ENCODE measurements at places on chromosomes 3 and 15.
A peak's percentile ranks its signal among the peaks of the same experiment; 100 is the strongest.

DNA sequence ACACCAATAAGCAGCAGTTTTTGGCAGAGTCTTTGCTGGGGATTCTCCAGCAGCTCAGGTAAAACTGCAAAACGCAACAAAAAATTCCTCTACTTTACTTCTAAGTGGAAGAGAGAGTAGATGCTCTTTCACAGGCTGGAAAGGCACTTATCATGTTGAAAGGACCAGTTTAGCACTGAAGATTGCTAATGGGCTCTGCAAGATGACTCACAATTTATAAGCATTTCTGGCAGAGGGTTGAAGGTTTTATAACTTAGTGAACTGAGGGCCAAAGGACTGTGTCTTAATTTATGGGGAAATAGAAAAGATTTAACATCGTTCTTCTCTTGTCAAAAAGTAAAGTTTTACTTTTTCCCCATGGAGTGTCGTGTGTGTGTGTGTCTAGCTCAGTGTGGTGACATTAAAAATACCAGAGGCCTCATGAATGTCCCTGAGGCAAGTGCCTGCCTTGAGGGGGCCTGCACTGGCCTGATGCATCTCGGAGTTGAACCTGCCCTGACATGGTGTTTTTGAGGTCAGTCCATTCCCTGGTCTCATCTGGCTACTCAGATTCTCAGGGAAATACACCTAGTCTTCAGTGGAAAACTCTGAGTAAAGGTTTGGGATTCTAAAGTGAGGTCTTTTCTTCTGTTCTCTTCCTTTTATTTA is 1092.0 kb downstream of the NAALADL2 start:
- no peak for DNase-seq

DNA sequence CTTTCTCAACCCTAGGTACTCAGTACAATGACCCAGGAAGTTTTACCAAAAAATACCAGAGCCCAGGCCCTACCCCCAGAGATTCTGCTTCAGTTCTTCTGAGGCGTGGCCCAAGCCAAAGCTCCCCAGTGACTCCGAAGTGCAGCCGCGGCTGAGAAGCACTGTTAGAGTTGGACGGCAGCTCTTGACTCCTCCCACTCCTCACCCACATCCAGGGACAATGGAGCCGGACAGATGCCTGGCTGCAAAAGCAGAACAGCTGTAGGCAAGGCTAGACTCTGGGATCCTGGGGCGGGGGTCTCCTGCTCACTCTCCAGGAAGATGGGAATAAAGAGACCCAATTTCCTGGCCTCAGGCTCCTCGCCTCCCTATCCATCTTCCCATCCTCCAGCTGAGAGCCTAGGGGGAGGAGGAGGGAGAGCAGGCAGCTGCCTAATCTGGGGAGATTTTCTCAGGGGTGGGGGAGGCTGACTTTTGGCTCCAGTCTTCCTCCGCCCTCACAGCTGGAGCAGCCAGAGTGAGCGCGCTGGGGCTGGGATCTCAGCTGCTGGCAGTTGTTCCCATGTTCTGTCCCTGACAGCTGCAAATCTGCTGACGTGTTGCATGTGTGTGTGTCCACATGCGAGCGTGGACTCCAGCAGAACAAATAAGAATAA is 223.8 kb downstream of the OPA1 start:
- no peak for DNase-seq

- DNase-seq, result no peak
Observed at GRCh38 chr3:106687905-106688304, 689.3 kb upstream of the CCDC54 start.

DNA sequence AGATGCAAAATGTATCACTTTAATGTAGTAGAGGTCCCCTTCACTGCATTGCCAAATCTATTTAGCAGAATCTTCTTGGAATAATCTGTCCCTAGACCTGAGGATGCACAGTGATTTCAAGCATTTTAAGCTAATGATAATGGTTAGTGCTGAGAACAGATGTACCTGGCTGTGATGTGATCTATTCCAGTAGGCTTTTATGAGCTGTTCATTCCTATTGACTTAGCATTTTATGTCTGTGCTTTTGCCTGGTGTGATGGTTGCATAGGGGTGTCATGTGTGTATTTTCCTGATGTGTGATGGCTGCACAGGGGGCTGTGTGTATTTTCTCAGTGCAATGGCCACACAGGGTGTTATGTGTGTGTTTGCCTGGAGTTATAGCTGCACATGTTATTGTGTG is 272.9 kb downstream of the TIGIT start:
- DNase-seq, result no peak

- no peak for DNase-seq
Observed at GRCh38 chr3:113594066-113594465, 61.7 kb downstream of the SIDT1 start.

GRCh38 chr15:67100801-67101581 is 35.6 kb downstream of the SMAD3 start:
- DNase-seq, result no peak

DNA sequence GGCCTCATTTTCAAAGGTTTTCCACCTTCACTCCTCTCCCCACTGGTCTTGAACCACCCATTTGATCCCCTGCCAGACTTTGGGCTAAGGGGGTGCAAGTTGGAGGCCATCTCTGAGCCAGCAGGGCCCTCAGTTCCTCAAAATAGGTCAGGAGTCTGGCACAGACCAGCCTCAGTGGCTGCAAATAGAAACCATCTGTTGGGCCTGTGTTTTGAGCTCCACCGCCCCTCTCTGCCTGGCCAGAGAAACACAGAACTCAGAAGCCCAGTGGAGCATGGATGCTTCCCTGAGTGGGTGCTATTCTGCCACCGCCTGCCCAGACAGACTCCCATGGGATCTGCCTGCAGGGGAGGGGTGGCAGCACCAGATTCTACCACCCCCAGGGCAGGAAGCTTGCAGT is 56.3 kb downstream of the CORO2B start:
- DNase-seq, result no peak

GRCh38 chr3:72245183-72245811 is 460.3 kb upstream of the PROK2 start:
- DNase-seq, result no peak

- DNase-seq, result no peak
Observed at GRCh38 chr3:45950131-45950530, 6.9 kb downstream of the CXCR6 start.

- DNase-seq, result no peak
Observed at GRCh38 chr3:152505926-152506325, 237.2 kb downstream of the MBNL1 start.

DNA sequence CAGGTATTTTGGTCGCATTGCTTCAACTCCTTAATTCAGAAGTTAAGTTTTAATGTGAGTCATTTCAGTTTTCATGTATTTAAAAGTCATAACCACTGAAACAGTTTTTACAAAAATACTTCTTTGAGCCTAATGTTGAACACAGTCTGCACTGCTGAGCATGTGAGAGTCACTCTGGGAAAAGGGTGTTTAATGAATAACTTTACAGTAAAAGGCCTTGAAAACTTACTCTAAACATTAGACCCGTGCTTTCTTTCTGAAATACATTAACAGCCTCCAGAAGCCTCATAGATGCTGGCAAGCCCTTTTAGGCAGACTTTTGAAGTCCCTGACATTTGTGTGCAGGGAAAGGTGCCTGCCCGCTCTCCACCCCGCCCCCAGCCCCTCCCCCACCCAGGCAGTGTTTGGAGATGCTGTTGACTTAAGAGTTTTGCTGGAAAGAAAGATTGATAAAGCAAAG is 68.9 kb upstream of the NR2F2 start:
- DNase-seq, result no peak

GRCh38 chr3:127744875-127745274 is 72.1 kb downstream of the ABTB1 start:
- no peak for DNase-seq

- no peak for DNase-seq
Observed at GRCh38 chr15:59052915-59053407, 52.0 kb upstream of the CCNB2 start.

GRCh38 chr15:74837482-74838136 is 5.3 kb downstream of the ULK3 start:
- DNase-seq, result no peak

DNA sequence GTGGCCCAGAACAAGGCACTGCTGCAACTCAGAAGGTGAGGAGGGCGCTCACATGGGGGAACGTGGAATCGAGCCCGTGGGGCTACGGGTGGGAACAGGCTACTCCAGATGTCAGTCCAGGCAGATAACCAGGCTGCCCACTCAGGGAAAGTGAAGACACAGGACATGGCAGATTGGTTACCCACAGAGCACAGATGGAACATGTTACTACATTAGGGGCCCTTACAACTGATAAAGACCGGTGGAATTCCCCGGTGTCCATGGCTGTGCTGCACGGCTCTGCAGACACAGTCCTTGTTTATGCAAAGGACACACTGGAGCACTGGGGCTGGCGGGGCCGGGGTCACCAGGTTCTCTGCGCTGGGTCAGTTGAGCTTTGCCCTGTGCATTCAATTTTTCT is 36.9 kb downstream of the PCSK6 start:
- no peak for DNase-seq

DNA sequence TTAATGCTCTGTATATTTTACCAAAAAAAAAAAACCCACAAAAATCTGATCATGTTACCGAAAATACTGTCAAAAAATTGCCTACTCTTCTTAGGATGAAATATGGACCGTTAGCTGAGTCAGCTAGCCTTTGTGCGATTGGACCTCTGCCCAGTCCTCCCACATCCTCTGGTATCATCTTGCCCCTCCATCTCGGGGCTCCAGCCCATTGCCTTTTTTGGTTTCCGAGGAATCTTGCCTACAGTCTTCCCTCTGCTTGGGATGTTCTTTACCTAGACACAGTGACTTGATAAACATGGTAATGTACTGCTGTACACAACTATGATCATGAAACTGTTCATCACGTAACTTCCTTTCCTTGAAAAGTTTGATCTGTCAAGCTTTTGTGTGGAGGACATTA is 371.4 kb downstream of the SV2B start:
- DNase-seq, result no peak

GRCh38 chr3:117366574-117366973 is 657.0 kb downstream of the TUSC7 start:
- DNase-seq, result no peak

DNA sequence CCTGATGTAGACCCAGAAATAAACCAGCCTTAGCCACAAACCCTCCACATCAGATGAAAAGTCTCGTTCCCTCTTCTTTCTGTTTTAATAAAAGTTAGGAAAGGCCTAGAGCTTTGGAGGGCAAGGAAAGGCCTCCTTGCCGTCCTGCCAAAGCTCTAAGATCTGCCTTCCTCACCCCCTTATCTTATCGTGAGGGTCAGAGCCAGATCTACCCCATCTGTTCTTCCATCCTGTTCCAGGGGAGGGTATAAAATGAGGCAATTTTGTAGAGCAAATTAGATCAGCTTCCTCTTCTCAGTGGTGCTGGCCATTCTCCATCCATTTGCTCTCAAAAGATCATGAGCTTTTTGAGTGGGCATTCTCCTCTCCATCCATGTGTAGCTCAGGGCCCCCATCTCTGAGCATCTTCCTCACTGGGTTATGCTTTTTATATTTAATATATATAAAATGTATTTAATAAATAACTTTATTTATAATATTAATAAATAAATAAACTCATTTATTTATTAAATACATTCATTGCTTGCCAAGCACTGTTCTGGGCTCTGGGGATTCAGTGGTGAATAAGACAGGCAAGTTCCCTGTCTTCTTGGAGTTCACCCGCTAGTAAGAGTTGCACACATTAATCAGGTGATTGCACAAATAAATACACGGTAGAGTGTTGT is 2.0 kb upstream of the SLC24A1 start:
- no peak for DNase-seq

GRCh38 chr15:101078669-101079323 is 159.6 kb downstream of the LRRK1 start:
- DNase-seq, result no peak

DNA sequence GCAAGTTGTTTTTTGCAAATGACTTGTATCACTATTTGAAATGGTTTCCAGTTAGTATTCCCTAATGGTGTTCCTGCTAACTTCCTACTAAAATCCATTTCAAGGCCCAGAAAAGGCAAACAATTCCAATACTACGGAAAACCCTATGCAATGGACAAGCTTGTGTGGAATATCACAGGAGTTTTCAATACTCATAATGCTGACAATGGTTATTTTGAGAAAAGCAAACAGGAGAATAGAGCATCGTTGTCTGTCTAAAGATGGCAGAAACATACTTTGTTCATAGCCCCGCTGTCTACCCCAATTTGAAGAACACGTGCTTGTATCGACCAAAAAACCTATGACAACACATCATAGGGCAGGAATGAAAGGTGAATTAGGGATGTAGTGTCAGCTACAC is 327.9 kb downstream of the CHST2 start:
- no peak for DNase-seq

DNA sequence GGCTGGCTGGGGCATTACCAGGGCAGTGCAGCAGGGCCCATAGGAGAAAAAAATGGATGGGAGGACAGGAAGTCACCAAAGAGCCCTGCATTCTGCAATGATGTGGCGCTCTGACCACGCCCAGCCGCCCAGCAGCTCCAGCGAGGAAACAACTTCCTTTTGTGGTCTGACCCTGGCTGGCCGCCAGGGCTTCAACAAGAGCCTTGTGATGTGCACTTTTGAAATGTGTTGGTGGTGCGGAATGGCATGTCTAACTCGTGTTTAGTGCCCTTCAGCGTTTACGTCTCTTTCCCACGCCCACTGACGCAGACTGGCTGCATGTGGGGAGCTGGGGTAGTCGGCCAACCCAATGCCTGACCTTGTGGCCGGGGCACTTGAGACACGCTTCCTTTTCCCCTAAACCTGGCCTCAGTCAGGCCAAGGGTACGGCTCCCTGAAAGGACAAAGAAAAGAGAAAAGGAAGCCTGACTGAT is 81.9 kb upstream of the CTNNB1 start:
- peak; percentile 82 for DNase-seq

GRCh38 chr15:81032355-81032754 is 31.6 kb downstream of the TLNRD1 start:
- DNase-seq, result no peak

- DNase-seq, result no peak
Observed at GRCh38 chr3:188868803-188869202, 303.0 kb upstream of the TPRG1 start.

DNA sequence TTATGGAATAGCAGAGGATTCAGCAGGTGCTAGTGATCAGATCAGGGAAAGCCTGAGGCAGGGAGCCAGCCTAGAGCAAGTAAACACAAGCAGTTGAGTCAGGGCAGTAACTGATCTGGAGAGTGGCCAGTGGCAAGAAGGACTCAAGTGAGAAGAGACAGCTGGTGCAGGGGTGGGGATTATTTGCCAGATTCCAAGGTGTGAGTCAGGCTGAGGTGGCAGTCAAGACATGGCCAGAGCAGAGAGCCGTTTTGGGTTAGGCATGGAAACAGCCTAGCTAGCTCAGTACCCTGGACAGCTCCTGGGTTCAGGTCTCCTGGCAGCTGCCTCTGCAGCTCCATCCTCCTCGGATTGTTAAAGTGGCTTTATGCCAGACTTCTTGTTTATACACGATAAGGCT is 281.9 kb upstream of the ONECUT1 start:
- DNase-seq, result no peak

Measured in SIG-M5 (cell line).